NCI-H2107 (cell line): ENCODE measurements at places on chromosomes 6 and 20.

DNA sequence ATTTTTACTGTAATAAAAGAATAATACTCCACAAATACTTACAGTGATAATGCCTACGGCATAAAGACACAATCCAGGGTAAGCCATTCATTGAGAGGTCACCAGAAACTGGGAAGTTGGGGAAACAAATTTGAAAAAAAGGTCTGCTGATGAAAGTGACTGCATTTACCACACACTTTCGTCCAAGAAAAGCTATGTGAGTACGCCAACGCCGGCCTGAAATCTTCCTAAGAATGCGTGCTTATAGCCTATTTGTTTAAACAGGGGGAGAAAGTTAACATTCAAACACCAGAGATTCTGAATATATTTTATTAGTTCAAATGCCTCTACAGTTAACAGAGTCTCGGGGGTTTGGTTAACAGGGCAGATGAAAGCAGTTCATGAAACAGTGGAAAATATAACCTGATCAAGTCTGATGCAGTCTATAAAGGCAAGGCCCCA lies 657 bp upstream of the LTV1 start:
- no peak for DNase-seq

DNA sequence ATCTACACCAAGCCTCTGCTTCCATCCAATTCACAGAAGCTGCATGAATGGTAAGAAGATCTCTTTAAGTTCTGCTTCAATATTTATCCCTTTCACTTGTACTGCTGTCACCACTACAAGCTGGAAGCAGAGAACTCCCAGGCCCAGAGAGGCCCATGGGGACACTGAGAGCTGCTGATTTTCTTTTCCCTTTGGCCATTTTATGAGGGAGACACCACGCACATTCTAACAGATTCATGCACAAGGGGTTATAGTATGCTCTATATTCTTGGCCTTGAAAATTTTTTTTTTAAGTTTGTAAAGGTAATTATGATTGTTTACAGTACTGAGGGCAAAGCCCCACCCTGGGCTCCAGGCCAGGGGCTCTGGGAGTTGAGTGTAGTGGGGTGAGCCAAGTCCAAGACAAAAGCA lies 88.4 kb downstream of the MYB start:
- DNase-seq = no peak

- no peak for DNase-seq
Observed at GRCh38 chr6:43933148-43933885, 163.3 kb downstream of the VEGFA start.

GRCh38 chr6:99711925-99712324 lies 105.3 kb downstream of the PRDM13 start:
- no peak for DNase-seq

DNA sequence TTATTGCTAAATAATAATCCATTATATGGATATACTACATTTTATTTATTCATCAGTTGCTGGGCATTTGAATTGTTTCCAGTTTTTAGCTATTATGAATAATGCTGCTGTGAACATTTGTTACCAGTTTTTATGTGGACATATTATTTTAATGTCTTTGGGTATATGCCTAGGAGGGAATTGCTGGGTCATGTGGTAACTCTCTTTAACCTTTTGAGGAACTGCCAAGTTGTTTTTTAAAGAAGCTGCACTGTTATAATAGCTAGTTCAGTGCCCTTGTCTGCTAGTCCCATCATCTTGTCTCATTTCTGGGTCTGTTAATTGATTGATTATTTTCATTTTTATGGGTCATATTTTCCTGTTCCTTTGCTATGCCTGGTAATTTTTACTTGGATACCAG lies 56.3 kb downstream of the FOXO3 start:
- DNase-seq = no peak

DNA sequence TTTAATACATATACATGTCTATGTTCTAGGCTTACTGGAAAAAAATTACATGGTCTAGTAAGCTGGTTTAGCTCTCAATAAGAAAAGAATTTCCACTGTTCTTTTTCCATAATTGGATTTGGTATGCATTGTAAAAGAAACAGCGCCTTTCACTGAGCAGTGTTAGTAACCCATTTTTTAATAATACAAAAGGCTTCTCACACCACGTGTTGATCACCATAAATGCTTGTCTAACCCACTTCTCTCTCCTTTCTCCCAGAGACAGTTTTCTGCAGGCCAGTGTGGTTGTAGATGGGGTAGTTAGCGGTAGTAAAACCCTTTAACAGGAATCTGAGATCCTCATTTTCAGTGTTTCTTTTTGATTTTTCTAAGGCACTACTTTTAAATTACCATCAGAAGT lies 348.7 kb upstream of the MANEA start:
- no peak for DNase-seq

GRCh38 chr6:100626721-100627120 lies 162.0 kb upstream of the SIM1 start:
- DNase-seq = no peak

- DNase-seq = no peak
Observed at GRCh38 chr6:49087369-49087768, 375.7 kb downstream of the MMUT start.

GRCh38 chr20:1005452-1006027 lies 3.4 kb upstream of the RSPO4 start:
- no peak for DNase-seq

GRCh38 chr6:163946437-163946836 lies 531.9 kb downstream of the QKI start:
- DNase-seq = no peak

DNA sequence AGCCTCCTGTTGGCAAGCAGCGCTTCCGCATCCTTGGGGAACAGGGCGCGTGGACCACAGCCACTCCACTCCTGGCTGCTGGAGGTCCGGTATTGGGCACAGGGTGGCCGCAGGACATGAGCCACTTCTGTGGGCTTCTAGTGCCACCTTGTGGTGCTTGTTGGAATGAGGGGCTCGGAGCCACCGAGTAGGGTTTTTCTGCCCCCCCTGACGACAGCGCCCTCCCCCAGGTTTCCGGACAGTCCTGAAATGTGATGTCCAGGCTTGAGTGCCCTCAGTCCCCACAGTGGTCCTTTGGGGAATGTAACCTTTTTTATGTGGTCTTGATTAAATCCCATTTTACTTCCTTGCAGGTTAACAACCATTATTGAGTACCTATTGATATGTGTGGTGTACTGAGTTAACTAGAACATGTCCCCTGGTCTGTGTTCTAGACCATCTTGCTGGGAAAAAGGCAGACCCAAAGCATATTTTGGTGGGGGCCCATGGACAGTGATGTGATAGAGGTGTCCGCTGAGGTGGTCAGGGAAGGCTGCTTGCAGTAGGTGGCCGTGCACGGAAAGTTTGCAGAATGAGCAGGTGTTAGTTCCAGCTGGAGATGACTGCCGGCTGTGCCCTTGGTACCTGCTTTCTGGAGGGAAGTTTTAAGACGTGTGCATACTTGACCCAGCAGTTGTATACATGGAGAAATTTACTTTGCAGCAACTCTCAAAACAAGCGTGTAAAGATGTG lies 70.0 kb downstream of the PTPN1 start:
- DNase-seq = no peak

GRCh38 chr6:5184218-5184617 lies 76.5 kb downstream of the LYRM4 start:
- no peak for DNase-seq

DNA sequence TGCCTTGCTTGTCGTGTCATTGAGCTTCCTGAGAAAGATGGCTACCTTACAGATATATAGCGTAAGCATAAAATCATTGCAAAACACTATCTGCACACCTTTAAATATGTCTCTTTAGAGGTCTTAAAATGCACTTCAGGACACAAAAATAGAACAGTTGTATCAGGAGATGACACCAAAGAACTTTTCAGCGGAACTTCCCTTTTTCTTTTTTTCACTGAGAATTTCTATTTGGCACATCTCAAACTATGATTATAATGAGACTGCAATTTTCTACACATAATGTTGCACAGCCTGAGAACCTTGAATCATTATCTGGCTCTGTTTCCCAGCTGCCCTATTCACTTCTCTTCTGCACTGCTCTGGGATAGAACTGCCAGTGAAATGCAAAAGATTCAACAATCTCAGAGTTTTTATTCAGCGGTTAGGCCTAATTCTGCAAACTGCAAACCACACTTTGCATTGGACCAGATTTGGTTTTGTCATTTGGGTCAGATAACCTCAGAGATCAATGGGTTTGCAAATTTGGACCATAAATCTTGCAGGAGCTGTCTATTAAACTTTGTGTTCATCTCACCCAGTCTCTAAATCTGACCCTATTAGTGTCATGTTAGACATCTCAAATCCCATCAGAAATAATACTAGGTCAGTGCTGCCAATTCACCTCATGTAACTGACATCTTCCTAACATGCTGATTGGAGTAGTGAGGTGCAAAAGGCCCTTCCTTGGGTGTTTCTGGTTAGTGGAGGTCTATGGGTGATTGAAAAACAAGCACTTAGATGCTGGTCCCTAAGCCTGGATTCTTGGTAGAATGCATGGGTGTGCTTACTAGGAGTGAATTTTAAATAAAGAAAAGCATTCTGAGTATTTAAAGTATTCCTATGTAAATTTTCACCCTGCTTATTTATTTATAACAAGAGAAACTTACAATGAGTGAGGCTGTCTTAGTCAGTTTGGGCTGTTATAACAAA lies 382.7 kb downstream of the UTRN start:
- DNase-seq = no peak

- DNase-seq = no peak
Observed at GRCh38 chr20:5474646-5475550, 158.1 kb upstream of the PROKR2 start.

- no peak for DNase-seq
Observed at GRCh38 chr20:44600758-44601201, 18.4 kb downstream of the PKIG start.

GRCh38 chr20:9705722-9706476 lies 133.0 kb downstream of the PAK5 start:
- no peak for DNase-seq

- no peak for DNase-seq
Observed at GRCh38 chr6:148760258-148760534, 13.4 kb downstream of the UST start.

DNA sequence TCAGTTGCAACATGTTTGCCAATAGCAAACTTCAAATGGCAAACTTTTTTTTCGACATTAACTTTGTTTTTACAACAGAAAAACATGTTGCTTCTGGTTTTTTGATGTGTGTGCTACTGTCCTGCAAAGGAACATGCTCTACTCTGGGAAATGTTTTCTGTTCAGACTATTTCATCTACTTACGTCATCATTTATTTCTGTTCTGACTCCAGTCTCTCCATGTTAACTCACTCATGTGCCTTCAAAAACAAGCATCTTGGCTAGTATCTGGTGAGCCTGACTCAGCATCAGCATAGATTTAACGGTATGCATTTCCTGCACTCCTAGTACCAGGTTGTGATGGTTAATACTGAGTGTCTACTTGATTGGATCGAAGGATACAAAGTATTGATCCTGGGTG lies 36.1 kb upstream of the MAP7 start:
- DNase-seq = no peak

DNA sequence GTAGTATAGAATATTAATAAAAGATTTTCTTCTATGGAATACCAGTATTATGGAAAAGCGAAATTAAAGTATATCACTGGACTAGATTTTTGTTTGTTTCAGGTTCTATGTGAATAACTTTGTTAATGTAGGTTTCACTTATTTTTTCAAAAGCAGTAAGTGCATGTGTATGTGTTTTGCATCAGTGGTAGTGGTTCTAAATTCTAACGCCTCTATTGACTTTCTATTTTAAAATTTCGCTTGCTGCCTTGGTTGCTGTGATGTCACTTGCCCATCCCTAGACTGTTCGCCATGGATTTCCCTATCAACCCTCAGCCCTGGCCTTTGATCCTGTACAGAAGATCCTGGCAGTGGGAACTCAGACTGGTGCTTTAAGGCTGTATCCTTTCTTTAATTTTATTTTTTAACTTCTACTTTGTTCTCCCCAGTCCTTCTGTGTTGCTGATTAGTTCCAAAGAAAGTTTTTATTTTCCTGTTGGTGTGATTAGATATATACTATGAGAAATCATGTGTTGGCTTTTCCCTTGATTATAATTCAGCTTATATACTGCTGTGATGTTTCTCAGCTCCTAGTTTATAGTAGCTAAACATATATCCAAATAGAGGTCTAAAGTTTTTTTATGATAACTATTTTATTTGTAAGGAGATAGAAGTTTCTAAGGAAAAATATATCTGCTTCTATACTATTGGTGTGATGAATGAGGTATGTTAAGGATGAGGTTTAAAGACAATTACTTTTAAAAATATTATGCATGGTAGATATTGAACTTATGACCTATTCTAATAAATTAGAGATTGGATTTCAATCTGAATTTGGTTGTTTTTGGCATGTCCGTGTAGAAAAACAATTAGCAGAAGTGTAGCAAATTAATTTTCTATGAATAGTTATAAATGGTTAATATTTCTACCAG lies 1.7 kb downstream of the STXBP5 start:
- no peak for DNase-seq

DNA sequence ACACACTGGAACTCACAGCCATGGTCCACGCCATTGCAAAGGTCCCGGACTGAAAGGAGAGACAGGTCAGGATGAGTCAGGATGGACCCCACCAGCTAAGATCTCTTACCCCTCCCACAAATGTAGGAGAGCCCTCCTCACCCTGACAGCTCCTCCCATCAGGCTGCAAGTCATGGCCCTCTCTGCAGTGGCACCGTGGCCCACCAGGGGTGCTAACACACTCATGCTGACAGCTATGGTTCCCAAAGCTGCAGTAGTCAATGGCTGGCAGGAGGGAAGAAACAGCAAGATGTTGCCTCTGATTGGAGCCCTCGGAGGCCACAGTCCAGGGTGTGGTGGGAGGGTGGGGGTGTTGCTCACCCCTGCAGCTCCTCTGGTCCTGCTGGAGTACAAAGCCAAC lies 5.7 kb upstream of the RBPJL start:
- DNase-seq = no peak

DNA sequence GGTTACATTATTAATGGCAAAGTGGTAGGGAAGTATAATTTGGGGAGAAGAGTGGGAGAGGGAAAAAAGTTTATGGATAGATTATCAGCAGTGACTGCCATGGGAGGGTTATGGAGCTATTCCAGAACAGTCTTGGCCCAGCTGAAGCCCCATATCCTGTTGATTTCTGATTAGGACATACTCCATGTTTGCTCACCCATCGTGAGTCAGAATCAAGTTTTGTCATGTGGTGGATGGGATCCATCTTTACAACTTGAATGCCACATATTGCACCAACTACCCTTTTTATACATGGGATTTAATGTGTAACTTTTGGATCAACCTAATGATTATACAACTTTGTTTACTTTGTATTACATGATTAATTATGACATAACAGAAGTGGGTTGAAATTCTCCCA lies 217.0 kb downstream of the HAO1 start:
- DNase-seq = no peak
